Activated T-helper 1 cell treated with anti-CD3 and anti-CD28 coated beads, Interleukin-12 subunit alpha, Interleukin-12 subunit beta, Interleukin-2, Interleukin-4 antibody, amounts not matched to agents 30 ng/mL and 10 ng/mL and 1 ng/mL, durations not matched to agents 14 hours and 24 hours and 36 hours (primary cell): ENCODE measurements at places on chromosomes 7 and 10. TPM values are rescaled to one million over a fixed set of nuclear protein-coding genes. Genes with fewer than 3 reads are reported as not detected.

GRCh38 chr7:11469028-11469745 lies 362.8 kb downstream of the THSD7A start:
- no peak for DNase-seq

GRCh38 chr10:3710764-3711163 lies 74.2 kb downstream of the KLF6 start:
- DNase-seq, result no peak

DNA sequence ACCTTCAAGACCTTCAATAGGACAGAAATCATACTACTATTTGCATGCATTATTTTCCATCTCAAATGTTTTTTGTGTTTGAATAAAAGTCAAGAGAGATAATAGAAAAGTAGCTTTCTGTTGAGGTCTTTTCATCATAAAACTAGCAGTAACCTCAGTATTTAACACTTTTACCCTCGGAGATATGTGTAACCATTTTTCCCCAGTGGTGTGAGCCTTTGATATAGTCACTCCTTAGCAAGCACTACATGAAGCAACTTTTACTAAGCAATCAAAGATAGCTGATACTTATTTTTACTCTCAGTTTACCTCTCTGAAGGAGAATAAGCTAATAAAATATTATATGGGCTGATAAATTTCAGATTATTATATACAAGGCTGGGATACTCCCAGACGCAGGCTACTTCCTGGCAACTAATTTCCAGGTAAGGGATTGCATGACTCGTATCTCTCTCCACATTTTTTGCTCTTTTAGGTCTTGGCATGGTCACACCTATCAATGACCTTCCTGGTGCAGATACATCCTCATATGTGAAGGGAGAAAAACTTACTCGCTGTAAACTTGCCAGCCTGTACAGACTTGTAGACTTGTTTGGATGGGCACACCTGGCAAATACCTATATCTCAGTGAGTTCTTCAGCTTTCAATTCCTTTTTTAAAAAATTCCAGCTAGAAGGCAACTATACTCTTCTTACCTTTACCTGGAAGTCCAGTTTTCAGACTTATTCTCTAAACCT lies 91.5 kb upstream of the MXI1 start:
- no peak for DNase-seq

GRCh38 chr10:45091968-45092367 lies 91.2 kb downstream of the ZNF22 start:
- DNase-seq, result no peak

- DNase-seq, result no peak
Observed at GRCh38 chr10:19231034-19231433, 182.4 kb downstream of the MALRD1 start.

DNA sequence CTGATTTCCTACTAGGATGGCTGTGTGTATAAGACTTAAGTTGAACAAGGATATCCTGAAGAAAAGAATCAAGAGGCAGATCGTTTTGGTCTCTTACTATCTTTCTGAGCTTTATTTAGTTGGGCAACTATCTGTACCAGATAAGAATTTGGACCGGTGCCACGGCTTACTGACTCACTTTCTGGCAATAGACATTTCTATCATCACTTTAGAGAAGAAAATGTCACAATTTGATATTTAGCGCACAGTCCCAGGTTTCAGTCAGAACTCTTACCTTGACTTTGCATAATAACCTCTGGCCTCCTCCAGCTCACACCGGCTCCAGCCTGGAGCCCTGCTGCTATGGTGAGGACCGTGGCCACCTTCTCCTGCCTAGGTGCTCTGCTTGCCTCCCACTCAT lies 218.2 kb upstream of the MDFIC start:
- no peak for DNase-seq

DNA sequence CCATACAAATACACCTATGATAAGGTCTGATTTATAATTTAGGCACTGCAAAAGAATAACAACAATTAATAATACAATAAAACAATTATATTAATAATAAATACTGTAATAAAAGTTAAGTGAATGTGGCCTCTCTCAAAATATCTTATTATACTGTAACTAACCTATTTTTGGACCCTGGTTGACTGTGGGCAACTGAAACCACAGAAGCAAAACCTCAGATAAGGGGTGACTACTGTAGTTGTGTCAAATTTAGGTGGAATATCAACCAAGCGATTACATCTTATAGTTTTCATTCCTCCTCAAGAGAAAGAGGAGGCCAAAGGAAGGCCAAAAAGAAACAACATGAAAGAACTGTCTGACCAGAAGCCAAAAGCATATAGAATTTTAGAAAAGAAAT lies 103.9 kb downstream of the SKAP2 start:
- DNase-seq, result no peak

- DNase-seq, result no peak
Observed at GRCh38 chr7:117076426-117076943, 123.2 kb downstream of the ST7 start.

- DNase-seq, result no peak
Observed at GRCh38 chr10:44926751-44927351, 15.7 kb downstream of the TMEM72 start.

Gene AGR2
- total RNA-seq, result not detected in 2 replicates

- DNase-seq, result no peak
Observed at GRCh38 chr10:33337326-33337957, 3.0 kb upstream of the NRP1 start.

GRCh38 chr7:63521-64021 lies 128.8 kb upstream of the FAM20C start:
- DNase-seq, result no peak

DNA sequence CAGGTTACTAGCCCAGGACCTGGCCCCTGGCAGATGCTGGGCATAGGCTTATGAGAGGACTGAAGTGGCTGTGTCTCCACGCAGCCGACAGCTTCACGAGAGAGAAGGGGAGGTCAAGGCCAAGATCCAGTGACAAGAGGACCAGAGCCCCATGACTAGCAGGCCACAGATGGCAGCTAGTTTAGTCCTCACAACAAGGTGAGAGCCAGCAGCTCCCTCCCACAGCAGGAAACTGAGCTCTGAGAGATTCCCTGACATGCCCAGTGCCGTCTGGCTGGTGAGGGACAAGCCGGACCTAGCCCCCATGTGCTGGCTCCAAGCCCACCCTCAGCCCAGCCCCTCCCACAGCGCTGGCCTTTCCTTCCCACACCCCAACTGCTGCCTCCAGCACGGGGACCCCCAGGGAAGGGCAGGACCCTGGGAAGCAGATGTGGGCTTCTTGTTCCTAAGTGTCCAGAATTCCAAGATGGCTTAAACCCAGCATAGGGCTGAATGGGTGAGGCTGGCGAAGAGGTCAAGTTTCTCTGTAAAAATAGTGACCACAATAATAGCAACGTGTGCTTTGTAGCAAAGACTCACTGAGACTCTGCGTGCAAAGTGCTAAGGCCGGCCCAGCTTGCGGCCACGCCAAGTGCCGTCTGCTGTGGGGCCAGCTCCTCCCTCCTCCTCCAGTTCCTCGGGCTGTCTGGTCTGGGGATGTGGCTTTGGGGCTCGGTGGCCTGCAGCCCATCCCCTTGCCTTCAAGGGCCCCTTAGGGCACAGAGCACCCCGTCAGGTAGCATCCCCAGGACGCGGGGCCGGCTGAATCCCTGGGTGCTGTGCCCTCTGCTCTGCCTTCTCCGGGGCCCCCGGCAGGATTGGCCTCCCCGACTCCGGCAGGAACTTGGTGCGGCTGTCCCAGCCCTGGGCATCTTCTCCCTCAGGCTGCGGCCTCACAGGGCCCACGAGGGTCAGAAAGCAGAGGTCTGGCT lies 7.8 kb upstream of the FAM20C start:
- no peak for DNase-seq

Gene NKX1-2
- total RNA-seq, result not detected in 2 replicates

DNA sequence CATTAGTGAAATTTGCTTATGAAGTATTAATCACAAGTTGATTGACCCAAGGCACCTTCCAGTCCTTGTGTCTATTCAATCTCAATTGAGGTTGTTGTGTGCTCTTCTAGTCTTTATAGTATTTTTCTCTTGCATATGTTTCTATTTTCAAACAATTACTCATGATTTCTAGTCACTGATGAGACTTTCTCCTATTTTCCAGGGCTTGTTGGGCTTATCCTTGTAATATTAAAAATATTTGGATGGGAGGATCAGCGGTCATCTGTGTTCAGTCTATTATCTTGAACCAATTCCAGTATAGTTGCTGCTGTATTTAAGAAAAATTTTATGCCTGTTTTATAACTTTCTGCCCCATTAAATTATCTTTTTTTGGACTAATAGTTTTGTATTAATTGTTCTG lies 154.4 kb downstream of the PTEN start:
- DNase-seq, result no peak

GRCh38 chr10:122988501-122988900 lies 8.3 kb downstream of the PSTK start:
- no peak for DNase-seq

Gene INA
- total RNA-seq, result 1.5 TPM in 2 replicates

DNA sequence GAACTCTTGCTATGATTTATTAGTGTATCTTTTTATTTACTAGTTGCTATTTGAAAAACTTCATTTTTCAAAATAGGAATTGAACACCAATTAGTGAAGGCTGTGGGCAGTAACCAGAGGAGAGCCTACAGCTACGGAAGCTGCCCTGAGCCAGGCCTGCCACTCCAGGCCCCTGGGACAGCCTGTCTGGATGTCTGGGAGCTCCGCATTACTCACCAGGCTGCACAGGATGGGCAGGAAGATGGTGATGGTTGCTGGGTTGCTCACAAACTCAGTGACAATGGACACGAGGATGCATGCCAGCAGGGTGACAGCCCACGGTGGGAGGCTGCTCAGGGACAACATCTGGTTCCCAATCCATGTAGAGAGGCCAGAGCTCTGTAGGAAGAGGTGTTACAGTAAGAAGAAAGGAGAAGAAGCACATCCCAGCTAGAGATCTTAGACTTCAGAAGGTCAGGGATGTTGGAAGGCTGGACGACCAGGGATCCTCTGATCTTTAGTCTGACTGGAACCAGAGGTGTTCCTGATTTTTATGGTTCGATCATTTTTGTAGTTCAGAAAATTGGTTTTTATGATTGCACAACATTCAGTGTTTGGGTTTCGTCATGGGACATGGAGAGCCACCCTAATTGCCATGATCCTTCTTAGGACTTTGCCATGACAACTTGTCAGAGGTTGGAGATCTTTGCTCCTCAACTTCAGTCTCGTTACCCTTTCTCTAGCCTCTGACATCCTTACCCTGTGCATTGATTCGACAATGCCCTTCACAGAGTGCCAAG lies 23.2 kb downstream of the STMP1 start:
- DNase-seq, result no peak

GRCh38 chr10:65751218-65751617 lies 1174.6 kb upstream of the LRRTM3 start:
- DNase-seq, result no peak

Gene ANKRD7
- total RNA-seq, result not detected in 2 replicates

DNA sequence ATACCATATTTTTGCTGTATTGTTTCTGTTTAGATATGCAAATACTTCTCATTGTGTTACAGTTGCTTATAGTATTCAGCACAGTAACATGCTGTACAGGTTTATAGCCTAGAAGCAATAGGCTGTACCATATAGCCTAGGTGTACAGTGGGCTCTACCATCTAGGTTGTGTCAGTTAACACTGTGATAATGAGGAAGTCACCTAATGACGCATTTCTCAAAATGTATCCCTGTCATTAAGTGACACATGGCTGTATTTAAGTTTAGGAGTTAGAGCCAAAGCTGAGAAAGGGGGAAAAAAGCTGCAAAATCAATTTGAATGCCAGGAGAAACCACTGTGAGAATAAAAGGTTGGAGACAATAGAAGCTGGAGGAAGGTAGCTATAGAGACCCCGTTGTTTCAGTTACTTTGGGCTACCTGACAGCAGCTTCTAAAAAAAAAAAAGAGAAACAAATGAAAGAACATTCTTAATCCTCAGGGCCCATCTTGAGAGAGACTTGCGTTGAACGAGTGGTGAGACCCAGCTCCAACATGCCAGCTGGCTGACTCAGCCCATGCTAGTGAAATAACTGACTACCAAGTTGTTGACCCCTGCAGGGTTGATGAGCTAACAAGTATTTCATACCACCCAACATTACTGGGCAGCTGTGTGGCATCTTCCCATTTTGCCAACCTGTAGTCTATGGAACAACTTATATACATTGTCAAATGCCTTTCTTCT lies 8.7 kb downstream of the STARD3NL start:
- DNase-seq, result no peak

DNA sequence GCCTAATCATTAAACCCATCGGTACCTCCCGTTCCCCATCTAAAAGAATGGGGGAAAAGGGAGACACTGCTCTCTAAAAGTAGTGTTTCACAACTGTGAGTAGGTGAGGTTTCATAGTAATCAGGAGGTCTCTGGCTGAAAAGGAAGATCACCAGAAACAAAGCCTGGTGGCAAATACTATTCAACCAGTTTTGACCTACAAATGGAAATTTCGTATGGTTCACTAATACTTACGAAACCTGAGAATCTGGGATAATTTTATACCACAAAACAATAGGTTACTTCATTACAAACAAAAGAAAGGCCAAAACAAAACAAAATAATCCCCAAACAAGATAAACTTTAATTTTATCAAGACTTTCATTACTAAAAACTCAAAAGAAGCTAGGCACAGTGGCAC lies 28.4 kb upstream of the ANLN start:
- DNase-seq, result no peak

DNA sequence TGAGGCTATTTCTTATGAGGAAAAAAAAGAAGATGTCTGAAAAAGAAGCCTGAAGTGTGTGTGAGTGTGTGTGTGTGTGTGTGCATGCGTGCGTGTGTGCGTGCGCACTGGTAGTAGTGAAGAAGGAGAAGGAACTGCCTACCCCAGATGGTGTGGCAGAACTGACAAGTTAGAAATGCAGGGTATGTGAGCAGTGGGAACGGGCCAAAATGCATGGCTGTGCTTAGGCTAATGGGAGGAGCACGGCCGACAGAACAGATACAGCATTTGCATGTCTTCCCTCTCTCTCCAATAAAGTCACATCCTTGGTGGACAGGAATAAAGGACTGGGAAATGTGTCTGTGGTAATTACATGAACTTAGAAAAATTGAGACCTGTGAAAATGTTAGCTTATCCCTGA lies 94.3 kb downstream of the IDE start:
- DNase-seq, result no peak

Gene PCLO
- total RNA-seq, result not detected in 2 replicates

DNA sequence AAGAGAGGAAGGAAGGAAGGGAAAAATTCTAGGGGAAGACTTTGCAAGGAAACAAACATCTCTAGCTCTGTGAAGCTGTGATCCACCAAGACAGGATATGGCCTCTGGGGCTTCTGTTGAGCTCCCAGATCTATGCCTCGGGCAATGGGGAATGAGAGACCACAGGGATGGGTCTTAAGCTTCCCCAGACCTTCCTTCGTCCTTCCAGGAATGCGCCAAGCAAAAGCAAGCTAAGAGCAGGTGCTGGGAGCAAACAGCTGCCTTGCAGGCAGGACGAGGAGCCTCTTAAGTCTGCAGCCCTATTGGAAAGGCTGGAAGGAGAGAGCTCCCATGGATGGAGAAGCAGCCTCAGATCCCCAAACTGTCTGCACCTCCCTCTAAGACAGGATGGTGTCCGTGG lies 21.9 kb upstream of the ELN start:
- DNase-seq, result no peak
